ELF-1 (cell line): ENCODE measurements at places on chromosomes 16 and 17.

GRCh38 chr17:79001190-79002020 lies 8.2 kb downstream of the CANT1 start:
- no peak for DNase-seq

GRCh38 chr16:69064764-69065313 lies 40.6 kb upstream of the HAS3 start:
- DNase-seq, result no peak

GRCh38 chr16:9837481-9837880 lies 344.7 kb downstream of the GRIN2A start:
- no peak for DNase-seq

GRCh38 chr16:85861095-85861825 lies 37.7 kb upstream of the IRF8 start:
- DNase-seq, result no peak

- DNase-seq, result no peak
Observed at GRCh38 chr17:9837551-9838471, 12.1 kb downstream of the GLP2R start.

DNA sequence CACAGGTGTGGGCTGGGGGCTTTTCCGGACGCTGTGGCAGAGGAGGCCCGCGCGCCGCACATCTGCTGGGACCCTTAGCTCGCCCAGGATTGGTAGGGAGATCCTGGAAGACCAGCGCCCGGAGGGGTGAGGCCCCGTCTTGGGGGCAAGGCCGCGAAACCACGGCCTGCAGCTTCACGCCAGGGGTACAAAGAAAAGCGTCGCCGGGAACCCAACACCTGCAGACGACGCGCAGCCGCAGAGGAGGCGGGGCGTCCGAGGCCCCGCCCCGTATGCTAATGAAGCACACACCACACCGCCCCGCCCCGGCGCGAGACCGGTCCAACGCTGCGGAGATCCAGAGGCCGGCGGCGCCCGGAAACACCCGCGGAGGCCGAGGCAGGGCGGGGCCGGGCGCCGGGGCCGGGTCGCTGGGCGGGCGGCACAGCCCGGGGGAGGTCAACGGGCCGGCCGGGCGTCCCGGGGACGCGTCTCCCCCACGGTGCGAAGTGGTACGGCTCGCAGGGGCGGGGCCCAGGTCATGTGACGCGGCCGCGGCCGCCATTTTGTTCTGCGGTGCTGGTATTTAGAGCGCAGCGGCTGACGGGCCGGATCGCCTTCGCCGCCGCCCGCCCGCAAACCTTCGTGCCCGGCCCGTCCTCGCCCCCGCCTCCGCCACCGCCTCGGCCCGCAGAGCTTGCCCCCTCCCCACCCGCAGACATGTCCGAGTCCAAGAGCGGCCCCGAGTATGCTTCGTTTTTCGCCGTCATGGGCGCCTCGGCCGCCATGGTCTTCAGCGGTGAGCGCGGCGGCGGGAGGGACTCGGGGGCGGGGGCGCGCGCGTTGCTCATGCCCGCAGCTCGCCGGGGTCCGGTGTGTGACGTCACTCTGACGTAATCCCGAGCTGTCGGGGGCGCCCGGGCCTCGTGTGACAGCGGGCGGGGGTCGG lies at the start of gene ATP6V0C:
Gene ATP6V0C, plus strand, starts transcription at position 548 of the 928 bp plus-strand sequence. Its CDS starts 152 bp downstream, at position 700.
- peak; percentile 95 for DNase-seq

DNA sequence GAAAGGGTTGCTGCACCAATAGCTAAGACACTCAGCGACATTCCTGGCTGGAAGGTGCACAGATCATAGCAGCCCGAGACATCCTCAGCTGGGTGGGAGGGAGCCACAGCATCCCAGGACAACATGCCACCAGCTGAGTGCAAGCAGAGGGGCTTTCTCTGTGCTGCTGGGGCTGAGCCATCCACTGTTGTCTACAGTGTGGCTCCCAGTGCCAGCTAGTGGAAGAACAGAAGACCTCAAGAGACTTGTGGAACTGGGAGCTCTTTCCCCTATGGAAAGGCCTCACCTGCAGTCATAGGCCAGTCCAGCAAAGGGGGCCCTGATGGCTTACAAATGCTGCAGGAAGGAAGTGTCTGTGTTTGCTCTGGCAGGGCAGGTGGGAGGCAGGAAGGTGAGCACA lies 131.0 kb downstream of the C16orf78 start:
- no peak for DNase-seq

DNA sequence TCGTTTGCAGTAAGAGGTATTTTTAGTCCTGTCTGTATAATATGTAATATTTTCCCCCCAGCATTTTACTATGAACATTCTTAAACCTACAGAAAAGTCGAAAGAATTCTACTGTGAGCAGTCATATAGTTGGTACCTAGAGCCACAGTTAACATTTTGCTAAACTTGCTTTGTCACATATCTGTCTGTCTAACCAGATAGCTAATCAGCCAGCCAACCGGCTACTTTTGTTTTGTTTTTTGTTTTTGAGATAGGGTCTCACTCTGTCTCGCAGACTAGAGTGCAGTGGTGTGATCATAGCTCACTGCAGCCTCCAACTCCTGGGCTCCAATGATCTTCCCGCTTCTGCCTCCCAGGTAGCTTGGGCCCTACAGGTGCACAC lies 73.3 kb downstream of the ABCC1 start:
- no peak for DNase-seq
